ENCODE measurements at places on chromosomes 2 and 18.

DNA sequence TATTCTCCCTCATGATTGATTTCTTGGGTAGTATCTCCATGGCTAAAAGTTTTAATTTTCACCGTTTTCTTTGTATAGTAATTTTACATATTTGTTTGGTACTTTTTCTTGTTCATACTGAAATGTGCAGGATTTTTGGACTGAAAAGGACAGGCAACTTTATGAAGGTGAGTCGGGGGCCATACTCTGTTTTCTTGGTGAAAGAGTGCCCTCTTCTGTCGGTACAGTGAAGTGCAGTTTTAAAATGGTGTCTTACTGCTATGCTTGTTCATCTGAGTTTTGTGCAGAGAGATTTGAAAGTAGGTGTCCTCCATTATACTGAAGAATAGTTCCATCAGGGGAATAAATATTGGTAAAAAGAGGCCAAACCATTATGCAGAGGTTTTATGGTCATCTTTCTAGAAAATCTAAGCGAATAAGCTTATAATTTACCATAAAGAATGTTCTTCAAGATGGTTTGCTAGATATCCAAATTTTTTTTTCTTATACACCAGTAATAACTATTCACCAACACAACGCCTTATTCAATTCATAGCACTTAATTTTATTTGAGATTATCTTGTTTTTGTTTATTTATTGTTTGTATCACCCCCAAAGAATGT, 8.7 kb upstream of the SERPINB13 start:
- no peak for DNase-seq

GRCh38 chr18:7068871-7069590, 48.6 kb downstream of the LAMA1 start:
- DNase-seq = no peak

DNA sequence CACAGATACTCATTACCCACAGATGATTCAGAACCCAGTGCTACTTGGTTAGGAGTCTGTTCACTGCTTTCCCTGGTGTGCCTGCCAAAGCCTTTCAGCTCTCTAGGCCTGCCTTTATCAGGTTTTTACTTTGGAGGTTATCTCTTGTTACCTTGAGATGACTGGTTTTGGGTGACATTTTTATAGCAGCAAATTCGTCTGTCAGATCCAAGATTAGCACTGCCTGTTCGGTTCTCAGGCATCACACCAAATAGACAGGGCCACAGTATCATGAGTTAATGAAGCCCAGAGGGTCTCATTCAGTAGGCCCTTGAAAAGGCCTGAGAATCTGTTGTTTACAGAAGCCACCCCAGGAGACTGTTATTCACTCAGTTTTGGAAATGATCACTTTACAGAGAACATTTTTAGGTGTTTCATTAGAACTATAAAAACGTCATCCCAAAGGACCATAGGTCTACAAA, 121.2 kb downstream of the OSBPL6 start:
- no peak for DNase-seq

DNA sequence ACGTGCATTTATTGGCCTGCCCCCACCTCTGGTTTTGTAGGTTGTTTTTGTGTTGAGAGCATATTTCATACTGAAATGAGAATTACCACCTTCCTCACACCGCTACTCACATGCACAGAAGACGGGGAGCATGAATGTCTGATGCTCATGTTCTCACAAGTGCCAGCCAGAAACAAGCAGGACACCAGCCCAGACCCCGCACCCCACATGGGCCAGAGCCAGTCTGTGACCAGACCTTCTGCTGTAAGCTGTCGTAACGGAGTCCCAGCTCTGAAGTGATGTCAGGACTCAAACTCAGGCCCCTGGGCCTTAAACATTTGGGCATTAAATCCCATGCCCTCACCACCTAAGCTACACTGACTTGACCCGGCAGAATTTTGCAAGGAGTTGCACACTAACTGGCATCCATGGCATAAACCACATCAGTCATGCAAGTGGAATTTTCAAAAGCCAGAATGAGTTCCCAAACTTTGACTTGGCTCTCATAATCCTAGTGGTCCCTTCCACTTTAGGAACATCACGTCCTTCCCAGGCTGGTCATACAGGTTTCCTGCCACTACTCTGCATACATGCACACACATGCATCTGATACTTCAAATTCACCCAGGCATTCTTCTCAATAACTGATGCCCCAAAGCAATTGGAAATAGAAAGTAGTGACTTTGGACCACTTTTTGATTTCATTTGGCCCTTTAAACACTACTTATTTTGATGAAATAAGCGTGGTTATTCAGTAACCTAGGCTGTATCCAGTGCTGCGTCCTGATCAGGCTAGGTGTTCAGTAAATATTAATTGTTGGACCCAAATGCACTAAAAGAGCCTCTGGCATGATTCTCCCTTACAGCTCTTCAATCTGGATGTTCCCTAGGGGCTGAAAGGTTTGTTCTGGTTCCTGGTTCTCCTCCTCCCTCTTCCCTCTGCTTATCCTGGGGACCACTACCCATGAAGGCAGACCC, 223.1 kb upstream of the ID2 start:
- no peak for DNase-seq

GRCh38 chr2:215401896-215402379, 33.9 kb downstream of the FN1 start:
- no peak for DNase-seq

GRCh38 chr2:111656894-111657293, 227.1 kb downstream of the ANAPC1 start:
- DNase-seq = no peak

GRCh38 chr18:54020966-54021365, 203.5 kb downstream of the MBD2 start:
- no peak for DNase-seq
